ENCODE measurements at places on chromosomes 5 and 9. TPM values are rescaled to one million over a fixed set of nuclear protein-coding genes. Genes with fewer than 3 reads are reported as not detected.

- no peak for DNase-seq
Observed at GRCh38 chr9:8391566-8391965, 592.0 kb upstream of the DMAC1 start.

GRCh38 chr5:139177809-139178588, 20.2 kb downstream of the SIL1 start:
- DNase-seq: no peak

DNA sequence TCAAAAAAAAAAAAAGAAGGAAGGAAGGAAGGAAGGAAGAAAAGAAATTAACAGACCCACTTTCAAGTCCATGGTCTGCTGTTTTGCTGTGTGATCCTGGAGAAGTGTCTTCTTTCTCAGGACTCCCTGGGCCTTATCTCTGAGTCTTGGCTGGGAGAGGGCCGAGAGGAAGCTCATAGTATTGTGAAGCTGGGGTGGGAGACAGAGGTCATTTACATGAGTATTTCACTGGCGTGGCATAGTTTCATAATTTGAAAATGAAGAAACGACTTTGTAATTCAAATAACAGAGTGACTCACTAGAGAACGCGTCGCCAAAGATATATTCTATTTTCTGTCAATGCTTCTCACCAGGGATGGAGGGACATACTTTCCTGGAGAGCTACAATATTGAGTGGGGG, 2.4 kb upstream of the C9orf50 start:
- DNase-seq: no peak

Gene SARDH
- total RNA-seq: 2.0 TPM

DNA sequence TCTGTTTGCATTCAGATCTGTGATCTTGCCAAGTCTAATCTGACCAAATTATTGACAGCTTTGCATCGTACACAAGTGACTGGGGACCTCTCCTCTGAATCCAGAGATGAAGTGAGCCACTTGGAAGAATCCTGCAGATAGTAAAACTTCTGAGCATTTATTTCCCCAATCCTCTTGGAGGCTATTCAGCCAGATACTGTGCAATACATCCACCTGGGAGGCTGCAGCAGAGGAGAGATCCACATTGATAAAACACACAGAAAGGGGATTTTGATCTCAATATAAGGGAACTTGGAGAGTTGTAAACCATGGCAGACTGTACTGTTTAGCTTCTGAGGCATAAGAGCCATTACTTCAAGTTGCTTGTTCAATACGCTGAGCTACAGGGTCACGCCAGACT, 654.6 kb downstream of the MTRR start:
- no peak for DNase-seq

DNA sequence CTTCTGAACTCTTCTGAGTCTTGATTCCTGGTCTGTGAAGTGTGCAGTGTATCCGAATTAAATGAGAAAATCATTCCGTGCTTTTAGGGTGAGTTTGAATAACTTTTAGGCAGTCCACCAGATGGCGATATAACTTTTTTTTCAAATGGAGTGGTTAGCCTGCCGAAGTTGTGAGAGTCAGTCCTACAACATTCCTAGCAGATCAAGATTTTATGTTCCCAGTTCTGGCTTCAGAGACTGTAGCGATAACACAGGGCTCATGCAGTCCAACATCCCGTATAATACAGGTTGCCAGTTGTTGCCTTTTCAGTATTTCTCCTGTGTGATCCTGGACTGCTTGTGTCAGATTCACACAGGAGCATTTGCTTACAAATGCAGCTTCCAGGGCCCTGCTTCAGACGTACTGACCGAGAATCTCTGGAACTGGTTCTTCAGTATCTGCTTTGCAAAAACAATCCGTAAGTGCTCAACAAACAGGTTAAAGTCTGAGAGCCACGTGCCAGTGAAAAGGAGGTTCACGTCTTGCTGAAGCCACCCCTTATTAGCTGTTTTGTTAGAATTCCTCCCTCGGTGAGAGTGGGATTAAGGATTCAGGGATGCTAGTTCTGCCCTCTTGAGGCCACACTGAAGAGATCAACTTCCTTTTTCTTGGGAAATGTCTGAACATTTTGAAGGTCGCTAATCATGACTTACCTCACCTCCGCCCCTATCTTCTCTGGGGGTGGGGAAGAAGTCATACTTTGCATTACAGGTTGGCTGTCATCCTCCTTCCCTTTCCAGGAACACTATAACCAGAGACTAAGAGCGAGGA, 22.8 kb downstream of the SMIM3 start:
- no peak for DNase-seq

Gene ADAMTS16
- 0.49 TPM for total RNA-seq

Gene RAD23B
- 61.1 TPM for total RNA-seq

- DNase-seq: no peak
Observed at GRCh38 chr5:95779611-95780010, 42.9 kb downstream of the GLRX start.

DNA sequence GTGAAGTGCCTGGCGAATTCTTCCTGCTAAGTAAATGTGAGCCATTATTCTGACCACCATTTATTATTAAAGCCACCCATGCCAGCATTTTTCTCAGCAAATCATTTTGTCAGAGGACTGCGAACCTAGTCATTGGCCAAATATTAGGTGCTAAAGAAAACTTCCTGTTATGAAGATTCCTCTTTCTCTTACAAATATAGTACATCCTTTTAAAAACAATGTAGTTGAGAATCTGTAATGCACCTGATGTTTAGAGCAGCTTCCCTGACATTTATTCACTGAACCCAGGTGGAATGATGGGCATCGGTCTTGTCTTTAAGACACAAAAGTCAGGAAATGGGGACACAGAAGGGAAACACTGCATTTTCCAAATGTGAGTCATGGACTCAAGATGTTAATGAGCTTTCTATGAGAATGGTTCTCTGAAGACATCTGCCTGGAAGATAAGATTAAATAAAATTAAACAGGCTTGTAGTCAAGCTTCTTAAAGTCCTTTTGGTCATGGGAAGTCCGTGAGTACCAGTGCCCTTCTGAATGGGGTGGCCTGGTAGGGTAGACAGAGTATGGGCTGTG, 290.6 kb downstream of the FBXL7 start:
- no peak for DNase-seq
